ENCODE measurements at places on chromosomes 6 and 20.
A peak's percentile ranks its signal among the peaks of the same experiment; 100 is the strongest.

- DNase-seq: no peak
Measured at GRCh38 chr20:13111249-13111911, 102.6 kb downstream of the SPTLC3 start.

GRCh38 chr6:24699521-24700359 lies 19.2 kb downstream of the C6orf62 start:
- peak; percentile 76 for DNase-seq

GRCh38 chr6:143973097-143973966 lies 34.7 kb downstream of the PLAGL1 start:
- DNase-seq: no peak

DNA sequence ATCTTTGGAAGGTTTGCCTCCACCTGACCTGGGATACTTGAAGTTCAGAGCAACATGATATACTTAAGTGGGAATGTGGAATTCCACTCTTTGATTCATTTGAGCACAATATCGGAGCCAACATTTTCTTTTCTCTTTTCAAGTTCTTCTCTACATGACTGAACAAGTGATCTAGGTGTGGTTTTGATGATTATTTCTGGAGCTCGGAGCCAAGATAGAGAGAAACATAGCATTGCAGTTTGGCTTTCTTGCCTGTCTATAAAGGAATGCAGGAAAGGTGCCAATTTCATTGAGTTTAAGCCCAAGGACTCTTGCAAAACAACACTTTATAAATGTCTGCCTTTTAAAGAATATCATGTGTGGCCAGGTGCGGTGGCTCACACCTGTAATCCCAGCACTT lies 124.2 kb upstream of the FAM83B start:
- DNase-seq: no peak

- DNase-seq: no peak
Measured at GRCh38 chr6:170522565-170523183, 30.4 kb downstream of the PSMB1 start.

DNA sequence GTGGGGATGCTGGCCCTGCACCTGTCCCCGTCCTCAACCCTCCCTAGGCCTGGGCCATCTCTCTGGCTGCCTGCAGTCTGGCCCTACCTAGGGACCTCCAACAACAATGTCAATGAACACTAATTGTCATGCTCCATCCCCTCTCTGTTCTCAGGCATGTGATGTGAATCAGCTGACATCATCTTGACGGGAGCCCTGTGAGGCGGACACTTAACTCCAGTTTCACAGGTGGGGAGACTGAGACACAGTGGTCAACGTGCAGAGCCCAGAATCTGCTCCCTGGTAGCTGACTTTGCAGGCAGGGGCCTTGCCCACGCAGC lies 762 bp upstream of the TCEA2 start:
- no peak for DNase-seq

DNA sequence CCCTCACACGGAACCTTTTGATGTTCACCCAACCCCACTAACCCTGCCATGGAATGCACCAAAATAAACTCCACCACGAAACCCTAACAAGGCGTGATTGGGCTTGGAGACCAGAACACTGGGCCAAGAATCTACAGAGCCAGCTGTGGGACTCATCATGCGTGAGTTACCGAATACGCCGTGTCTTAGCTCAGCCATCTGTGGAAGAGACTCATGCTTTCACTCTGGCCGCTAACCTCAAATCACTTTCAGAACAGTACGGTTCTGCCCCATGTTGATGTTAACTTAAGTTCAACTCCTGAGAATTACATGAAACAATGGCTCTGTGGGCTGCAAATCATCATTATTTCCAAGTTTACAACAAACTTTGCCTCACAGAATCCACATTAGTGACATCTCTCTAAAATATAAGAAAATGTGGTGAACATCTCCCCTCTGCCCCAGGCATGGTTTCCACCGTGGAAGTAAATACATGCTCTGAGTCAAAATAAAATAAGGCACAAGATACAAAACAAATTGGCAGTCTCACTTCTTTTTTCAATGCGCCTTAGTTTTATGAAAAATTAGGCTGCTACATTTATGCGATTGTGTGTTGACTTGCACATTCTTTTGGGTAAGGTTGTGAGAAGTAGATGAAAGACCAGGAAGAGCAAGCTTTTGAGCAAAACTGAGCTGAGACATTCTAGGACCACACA lies 308.9 kb upstream of the EXOC2 start:
- no peak for DNase-seq

DNA sequence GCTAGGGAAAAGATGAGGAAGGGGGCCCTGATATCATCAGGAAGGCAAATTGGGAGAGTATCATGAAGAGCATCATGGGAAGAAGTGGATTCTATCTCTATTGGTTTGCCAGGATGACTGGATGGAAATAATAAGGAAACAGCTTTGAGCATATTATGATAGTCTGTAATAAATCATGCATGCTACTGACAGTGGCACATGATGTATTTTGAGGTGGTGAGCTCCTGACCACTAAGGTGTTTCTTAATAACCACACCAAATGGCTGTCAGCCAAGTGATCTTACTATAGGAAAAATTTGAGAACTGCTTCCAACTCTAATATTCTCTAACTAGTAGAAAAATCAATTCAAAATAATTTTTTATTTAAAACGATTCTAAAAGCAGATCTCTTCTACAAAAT lies 548.4 kb upstream of the JAG1 start:
- no peak for DNase-seq

- no peak for DNase-seq
Measured at GRCh38 chr6:153013438-153013837, 10.9 kb upstream of the MTRF1L start.

DNA sequence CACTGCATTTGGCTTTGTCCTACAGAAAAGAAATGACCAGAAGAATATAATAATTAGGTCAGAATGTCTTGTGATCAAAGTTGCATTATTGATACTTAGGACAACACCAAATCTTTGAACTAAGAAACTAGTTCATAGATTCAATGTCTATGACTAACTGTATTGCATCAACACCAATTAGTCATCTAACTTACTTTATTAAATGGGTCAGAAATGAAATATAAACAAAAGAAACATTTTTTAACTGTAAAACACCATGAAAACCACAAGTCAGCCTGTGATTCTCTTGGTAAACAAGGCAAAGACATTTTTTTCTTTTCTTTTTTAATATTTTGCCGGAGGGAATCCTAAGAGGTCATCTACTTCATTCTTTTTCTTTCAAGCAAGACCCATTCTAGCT lies 114.1 kb upstream of the HDDC2 start:
- no peak for DNase-seq

DNA sequence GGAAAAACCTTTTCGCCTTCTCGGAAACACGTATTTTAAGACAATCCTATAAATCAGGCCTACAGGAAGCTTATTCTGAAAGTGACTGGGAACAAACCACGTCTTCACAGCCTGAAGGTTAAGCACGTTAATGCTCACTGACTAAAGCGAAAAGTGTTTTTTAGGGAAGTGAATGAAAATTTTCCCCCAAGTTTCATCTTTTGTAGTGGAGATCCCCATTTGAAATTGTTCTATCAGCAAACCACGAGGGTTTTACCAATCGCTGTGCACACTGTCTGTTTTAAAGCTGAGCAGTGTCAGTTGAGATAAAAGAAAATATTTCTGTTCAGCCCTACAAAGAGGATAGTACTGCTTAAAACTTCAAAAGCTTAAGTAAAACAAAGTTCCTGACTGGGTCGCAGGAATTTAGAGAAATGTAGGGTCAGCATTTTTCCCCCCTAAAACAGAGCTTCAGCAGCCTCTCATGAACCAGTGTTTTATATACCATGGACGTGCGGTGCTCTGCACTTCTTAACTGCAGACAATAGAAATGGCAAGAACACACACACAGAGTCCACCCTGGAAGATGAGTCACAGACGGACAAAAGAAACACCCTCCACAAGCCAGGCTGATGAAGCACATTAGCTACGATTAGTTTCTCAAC lies 34.9 kb downstream of the SLC22A23 start:
- DNase-seq: peak; percentile 88
